Stimulated activated CD4-positive, alpha-beta T cell treated with anti-CD3 and anti-CD28 coated beads, Interleukin-1b, Interleukin-23, amount 100 ng/mL, for 24 hours (primary cell): ENCODE measurements at places on chromosomes 1 and 21.

DNA sequence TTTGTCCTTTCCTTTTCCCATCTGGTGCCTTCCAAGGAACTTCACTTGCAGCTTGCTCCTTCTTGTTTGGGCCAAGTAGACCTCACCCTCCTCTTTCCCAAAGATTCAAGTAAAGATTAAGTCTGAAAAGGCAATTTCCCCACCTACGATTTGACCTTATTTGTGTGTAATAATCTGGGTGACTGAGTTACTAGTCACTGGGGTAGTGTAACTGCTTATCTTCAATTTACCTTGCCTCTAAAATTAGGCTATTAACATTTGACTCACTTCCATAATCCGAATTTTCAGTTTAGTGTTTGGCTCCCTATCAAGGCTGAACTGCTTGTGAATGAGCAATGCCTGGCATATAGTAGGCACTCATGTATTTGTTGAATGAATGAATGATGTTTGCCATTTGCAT lies 59.6 kb downstream of the PLA2G4A start:
- no peak for DNase-seq

DNA sequence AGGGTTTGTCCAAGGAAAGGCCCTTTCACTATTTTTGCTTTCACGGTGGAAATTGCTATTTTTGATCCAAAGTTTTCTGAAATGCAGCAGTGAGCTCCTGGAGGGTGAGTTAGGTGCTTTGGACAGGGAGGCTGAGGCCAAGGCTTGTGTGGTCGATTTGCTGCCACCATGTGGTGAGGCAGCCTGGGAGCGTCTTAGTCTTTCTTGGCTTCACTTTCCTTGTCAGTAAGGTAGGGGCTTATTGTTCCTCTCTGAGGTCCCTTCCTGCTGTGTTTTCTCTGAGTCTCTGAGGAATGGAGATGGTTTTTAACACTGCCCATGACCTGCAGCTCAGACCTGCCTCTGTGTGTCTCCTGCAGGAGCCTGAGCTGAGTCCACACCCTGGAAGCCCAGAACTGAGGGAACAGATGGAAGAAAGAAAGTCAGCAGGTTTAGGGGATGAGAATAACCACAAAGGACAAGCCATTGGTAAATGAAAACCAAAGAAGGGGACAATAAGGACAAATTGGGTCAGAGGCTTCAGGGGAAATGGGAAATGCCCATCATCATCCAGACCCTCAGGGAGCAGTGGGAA lies 20.1 kb upstream of the S100A10 start:
- DNase-seq = no peak

GRCh38 chr1:246569248-246570238 lies 3.3 kb downstream of the CNST start:
- no peak for DNase-seq

GRCh38 chr21:42107881-42108553 lies 36.9 kb downstream of the UMODL1 start:
- peak; percentile 47 for DNase-seq

DNA sequence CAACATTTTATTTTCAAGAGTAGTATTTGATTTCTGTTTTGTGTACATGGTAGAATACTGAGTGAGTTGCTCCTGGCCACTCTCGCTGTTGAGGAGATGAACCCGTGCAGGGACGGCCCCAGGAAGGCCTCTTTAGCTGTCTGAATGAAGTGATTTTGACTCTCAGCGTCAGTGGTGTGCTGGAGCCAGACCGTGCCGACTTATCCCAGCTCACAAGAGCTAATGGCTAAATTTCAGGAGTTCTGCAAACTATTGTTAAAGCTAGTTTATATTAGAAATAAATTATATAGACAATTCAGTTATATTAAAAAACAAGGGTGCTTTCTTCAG lies 111.2 kb upstream of the KIF26B start:
- no peak for DNase-seq

GRCh38 chr1:202283991-202284390 lies 57.7 kb downstream of the UBE2T start:
- DNase-seq = no peak

GRCh38 chr1:32249831-32250525 lies 1.1 kb upstream of the LCK start:
- peak; percentile 75 for DNase-seq
